ENCODE measurements at places on chromosomes 7 and 10. TPM values are rescaled to one million over a fixed set of nuclear protein-coding genes. Genes with fewer than 3 reads are reported as not detected.

DNA sequence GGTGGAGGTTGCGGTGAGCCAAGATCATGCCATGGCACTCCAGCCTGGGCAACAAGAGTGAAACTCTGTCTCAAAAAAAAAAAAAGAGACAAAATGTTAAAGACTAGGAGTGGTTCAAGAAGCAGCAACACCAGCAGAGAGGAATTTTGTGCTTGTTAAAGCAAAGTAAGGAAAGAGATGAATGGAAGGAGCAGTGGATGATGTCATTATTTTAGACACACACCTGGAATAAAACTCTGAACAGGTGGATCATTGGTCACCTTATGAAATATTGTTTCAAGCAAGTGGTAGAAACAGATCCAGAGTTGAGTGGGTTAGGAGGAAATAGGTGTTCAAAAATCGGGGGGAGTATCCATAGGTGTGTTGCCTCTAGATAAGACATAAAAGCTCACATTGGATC is 129.7 kb upstream of the FRMD4A start:
- no peaks in the 10 kb centered on the region for H3K4me1 ChIP-seq
- H3K4me3 ChIP-seq: no peak overlapping the region
- no peaks in the 10 kb centered on the region for H3K27me3 ChIP-seq
- DNase-seq: no peak
- H3K27ac ChIP-seq: no peak overlapping the region

- H3K27me3 ChIP-seq: peaks cover 4% of the 10 kb centered on the region
- H3K4me1 ChIP-seq: no peaks in the 10 kb centered on the region
- H3K4me3 ChIP-seq: no peak overlapping the region
- no peaks in the 10 kb centered on the region for H3K36me3 ChIP-seq
- no peak overlapping the region for H3K27ac ChIP-seq
- DNase-seq: no peak
Measured at GRCh38 chr7:26127411-26127810, 24.6 kb upstream of the NFE2L3 start.

GRCh38 chr7:36202398-36202797 is 49.3 kb downstream of the EEPD1 start:
- DNase-seq: no peak
- no peaks in the 10 kb centered on the region for H3K36me3 ChIP-seq
- no peaks in the 10 kb centered on the region for H3K27me3 ChIP-seq
- no peak overlapping the region for H3K27ac ChIP-seq

Gene CFAP46
- 0.55 TPM for polyA plus RNA-seq

DNA sequence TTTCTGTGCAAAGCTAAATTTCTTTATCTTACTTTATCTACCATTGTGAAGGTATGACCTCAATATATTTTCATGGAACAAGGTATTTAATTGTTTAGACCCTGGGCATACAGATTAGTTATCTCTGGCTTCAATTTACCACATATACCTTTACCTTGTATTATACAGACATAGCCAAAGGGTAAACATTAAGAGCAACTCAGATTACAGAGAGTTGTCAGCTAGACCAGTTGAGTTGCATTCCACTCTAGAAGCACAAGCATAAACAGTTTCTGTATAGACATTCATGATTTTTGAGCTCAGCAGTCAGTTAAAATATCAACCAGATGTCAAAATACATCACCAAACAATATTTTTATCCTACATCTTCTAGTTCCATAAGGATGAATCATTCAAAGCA is 857.3 kb upstream of the ZWINT start:
- H3K4me1 ChIP-seq: no peaks in the 10 kb centered on the region
- no peaks in the 10 kb centered on the region for H3K36me3 ChIP-seq

DNA sequence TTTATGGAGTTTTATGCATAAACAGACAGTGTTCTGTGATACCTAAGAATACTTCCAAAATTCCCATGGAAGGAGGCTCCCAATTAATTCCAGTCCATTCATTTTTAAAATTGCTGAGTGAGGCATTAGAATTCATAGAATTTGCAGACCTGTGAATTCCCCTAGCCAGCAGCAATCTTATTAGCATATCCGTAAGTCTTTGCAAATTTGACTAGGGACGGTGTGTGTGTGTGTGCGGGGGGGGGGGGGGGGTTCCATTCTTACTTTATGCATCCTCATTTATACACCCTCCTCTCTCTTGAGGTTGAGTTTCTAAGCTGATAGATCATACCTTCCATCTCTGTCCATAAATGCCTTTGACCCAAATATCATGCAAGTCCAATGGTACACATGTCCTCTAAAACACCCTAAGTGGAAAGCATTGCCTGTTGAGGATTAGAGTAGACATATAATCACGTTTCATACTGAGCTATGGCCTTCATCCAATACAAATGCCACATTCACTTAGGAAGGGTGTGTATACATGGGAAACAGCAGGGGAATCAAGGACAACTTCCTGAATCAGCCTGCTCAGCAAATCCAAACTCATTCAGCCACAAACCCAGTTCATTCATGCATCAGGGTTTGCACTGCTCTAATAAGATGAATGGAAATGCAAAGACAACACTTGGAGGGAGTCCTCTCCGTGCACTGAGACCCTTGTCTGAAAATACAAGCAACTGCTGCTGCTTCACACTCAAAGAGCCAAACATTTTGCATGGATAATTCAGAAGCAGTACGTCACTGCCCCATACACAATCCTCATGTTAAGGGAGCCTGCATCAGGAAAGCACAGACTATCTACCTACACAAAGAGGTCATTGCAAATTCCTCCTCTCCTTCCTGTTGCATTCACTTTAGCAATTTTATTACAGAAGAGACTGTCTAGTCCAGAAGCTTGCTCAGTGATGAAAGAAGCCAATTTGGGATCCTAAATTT is 350.8 kb downstream of the KCNMA1 start:
- no peak overlapping the region for H3K27ac ChIP-seq
- H3K27me3 ChIP-seq: no peaks in the 10 kb centered on the region
- H3K36me3 ChIP-seq: no peaks in the 10 kb centered on the region
- DNase-seq: no peak

Gene FAM241B
- 8.3 TPM for polyA plus RNA-seq

Gene TRDMT1
- polyA plus RNA-seq: 2.3 TPM

Gene NEBL
- polyA plus RNA-seq: 5.8 TPM

Gene CHAT
- not detected for polyA plus RNA-seq

DNA sequence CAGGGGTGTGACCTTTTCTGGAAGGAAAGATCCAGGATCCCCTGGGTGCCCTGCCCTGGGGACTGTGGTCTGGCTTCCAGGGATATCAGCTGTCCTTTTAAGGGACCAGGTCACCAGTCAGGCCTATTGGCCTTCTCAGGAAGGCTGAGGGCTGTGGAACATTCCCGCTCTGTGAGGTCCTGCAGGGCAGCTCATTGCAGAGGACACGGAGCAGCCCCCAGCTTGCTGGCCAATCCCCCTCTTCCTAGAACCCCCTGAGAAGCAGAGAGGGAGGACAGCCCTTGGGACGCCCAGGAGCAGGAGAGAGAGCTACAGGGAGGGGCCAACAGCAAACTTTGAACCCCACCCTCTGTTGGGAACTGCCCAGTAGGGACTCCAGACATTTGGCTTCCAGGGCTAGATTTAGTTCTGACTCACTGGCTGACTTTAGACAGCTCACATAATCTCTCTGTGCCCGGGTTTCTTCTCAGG is 67.9 kb upstream of the COL13A1 start:
- no peak overlapping the region for H3K27ac ChIP-seq
- no peak overlapping the region for H3K4me3 ChIP-seq
- no peaks in the 10 kb centered on the region for H3K27me3 ChIP-seq
- H3K4me1 ChIP-seq: peaks cover 32% of the 10 kb centered on the region
- DNase-seq: no peak
- no peaks in the 10 kb centered on the region for H3K36me3 ChIP-seq

GRCh38 chr7:125820495-125820894 is 890.9 kb upstream of the POT1 start:
- no peaks in the 10 kb centered on the region for H3K4me1 ChIP-seq
- H3K27ac ChIP-seq: no peak overlapping the region
- H3K27me3 ChIP-seq: no peaks in the 10 kb centered on the region
- DNase-seq: no peak
- no peak overlapping the region for H3K4me3 ChIP-seq
- H3K36me3 ChIP-seq: no peaks in the 10 kb centered on the region

GRCh38 chr10:132350946-132351345 is 19.0 kb downstream of the LRRC27 start:
- no peak overlapping the region for H3K4me3 ChIP-seq
- DNase-seq: no peak
- peaks cover 1% of the 10 kb centered on the region for H3K36me3 ChIP-seq
- no peaks in the 10 kb centered on the region for H3K4me1 ChIP-seq
- H3K27ac ChIP-seq: no peak overlapping the region

Gene CCDC172
- not detected for polyA plus RNA-seq

Gene CPA4
- 423 TPM for polyA plus RNA-seq

GRCh38 chr7:90536449-90536848 is 59.7 kb upstream of the CDK14 start:
- H3K27ac ChIP-seq: no peak overlapping the region
- no peaks in the 10 kb centered on the region for H3K4me1 ChIP-seq
- H3K4me3 ChIP-seq: no peak overlapping the region
- peaks cover 3% of the 10 kb centered on the region for H3K27me3 ChIP-seq

DNA sequence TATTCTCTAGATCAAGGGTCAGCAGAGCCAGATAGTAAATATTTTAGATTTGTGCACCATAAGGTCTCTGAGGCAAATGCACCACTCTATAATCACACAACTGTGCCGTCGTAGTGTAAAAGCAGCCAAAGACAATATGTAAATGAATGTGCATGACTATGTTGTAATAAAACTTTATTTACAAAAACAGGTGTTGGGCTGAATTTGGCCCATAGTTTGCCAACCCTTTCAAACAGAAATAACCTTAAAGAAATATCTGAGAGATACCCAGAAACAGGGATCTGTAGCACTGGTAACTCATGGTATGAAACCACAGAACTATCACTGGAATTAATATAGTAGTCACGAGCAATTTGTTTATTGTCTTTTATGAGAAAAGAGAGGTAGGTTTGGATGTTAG is 86.0 kb downstream of the ARID5B start:
- H3K36me3 ChIP-seq: no peaks in the 10 kb centered on the region
- H3K27me3 ChIP-seq: no peaks in the 10 kb centered on the region
- DNase-seq: no peak
- H3K4me1 ChIP-seq: peaks cover 5% of the 10 kb centered on the region
- H3K27ac ChIP-seq: no peak overlapping the region

DNA sequence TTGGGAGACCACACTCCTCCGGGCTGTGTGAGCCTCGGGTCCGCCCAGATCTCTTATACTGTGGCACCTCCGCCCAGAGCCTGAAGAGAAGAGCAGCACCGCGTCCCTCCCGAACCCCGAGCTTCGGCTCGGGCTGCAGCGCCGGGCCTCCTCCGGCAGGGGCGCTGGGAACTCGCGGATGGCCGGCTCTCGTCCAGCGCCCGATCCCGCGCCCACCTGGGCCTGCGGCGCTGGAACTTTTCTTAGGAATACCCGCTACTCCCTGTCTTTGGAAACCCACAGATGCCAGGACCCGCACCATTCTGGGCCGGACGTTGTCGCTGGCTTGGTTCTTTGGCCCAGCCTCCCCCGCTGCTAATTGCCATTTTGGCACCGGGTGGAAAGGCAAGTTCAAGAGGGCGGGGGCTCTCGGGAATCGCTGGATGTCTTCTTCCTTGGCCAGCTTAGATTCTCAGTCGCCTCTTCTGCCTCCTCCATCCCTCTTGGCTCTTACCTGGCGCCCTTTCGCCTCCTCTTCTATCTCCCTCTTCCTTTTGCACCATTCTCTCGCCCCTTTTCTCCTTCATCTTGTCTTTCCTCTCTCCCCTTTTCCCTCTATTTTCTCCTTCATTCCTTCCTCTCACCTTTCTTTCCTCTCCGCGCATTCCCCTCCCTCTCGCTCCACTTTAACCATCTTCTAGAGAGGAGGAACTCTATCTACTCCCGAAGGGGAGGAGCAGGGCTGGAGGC is 2.1 kb upstream of the SORCS3 start:
- H3K4me1 ChIP-seq: peaks cover 2% of the 10 kb centered on the region
- no peak for DNase-seq
- H3K27me3 ChIP-seq: peaks cover 71% of the 10 kb centered on the region
- no peak overlapping the region for H3K4me3 ChIP-seq
- H3K36me3 ChIP-seq: no peaks in the 10 kb centered on the region
- H3K27ac ChIP-seq: no peak overlapping the region

Gene CLEC5A
- polyA plus RNA-seq: 0.07 TPM

DNA sequence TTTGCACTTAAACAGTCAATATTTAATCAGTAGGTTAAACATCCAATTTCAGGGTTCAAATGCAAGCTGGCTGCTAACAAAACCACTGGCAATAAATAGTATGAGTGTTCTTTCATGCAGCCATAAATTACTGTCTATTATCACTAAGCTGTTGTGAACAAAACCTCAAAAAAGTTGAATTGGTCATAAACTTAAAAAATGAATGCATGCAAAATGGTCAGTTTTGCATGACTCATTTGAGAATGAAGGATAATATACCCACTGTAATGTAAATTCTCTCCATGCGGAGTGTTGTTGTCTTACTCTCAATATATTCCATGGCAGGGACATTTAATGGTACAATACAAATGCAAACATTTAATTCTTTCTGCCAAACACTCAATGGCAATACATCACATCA is 226.4 kb downstream of the MAGI2 start:
- no peak overlapping the region for H3K27ac ChIP-seq
- no peak for DNase-seq
- no peaks in the 10 kb centered on the region for H3K36me3 ChIP-seq
- no peak overlapping the region for H3K4me3 ChIP-seq
- no peaks in the 10 kb centered on the region for H3K4me1 ChIP-seq
- no peaks in the 10 kb centered on the region for H3K27me3 ChIP-seq

DNA sequence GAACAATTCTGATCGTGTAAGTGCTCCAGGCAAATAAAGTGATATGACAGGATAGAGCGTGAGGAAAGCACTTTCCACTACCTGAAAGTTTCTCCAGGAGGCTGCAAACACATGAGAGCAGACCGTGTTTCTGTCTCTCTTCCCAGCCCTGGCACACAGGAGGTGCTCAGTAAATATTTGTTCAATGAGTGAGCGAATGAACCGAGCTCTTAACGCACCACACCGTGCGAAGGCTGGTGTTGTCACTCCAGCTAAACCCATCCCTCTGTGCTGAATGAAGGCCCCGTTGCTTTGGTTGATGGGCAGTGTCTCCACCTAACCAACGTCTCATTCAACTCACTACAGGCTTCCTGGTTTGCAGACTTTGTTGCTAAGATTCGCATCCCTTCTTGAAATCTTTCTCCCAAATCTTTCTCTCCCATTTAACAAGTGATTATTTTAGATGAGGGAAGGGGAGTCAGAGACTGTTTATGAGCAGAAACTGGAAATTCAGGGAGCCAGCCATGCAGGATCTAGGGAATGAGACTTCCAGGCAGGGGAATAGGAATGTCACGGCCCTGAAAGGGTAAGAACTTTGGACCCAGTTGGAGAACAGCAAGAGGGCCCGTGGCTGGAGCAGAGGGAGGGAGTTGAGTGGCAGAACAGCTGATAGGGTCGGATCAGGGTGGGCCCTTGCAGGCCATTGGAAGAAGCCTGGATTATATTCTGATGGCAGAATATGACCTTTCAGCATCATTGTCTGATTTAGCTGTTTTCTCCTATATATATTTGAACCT is 282.6 kb downstream of the CAMK1D start:
- peaks cover 4% of the 10 kb centered on the region for H3K4me1 ChIP-seq
- H3K27ac ChIP-seq: no peak overlapping the region
- H3K4me3 ChIP-seq: no peak overlapping the region
- H3K27me3 ChIP-seq: no peaks in the 10 kb centered on the region
- DNase-seq: no peak

Gene MMD2
- not detected for polyA plus RNA-seq

Gene DNAJB12
- 12.0 TPM for polyA plus RNA-seq

All from keratinocyte (primary cell).